ENCODE measurements at places on chromosomes 1 and 21.

- DNase-seq: no peak
Observed at GRCh38 chr1:38009088-38009840, 3.3 kb upstream of the UTP11 start.

GRCh38 chr1:156244126-156244525 is 2.1 kb downstream of the BGLAP start:
- DNase-seq: no peak

- DNase-seq: no peak
Observed at GRCh38 chr1:81409262-81409661, 391.5 kb upstream of the ADGRL2 start.

DNA sequence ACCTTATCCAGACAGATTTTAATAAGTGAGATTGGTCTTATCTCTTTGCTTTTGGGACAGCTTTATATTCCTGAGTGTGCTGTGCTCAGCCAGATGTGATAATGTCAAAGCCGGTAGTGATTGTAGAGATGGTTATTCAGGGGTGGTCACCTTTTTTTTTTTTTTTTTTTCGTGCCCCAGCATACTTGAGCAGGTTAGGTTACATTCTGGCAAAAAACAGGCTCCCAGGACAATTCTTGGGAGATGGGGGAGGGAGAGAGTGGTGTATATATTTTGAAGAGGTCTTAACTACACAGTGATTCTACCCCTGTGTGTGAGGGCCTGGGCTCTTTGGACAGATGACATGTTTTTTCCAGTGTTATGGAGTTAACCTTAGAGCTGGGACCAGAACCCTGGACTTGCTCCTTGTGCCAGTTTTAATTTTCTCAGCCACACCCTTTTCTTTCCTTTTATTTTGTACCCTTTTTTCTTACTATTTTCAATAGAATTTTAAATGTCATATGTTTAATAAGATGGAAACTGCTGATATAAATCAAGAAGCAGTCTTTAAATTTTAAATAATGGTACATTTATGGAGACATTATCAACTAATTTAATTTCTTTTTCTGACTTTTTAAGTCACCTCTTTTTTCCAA is 88.4 kb downstream of the DYRK1A start:
- DNase-seq: no peak

DNA sequence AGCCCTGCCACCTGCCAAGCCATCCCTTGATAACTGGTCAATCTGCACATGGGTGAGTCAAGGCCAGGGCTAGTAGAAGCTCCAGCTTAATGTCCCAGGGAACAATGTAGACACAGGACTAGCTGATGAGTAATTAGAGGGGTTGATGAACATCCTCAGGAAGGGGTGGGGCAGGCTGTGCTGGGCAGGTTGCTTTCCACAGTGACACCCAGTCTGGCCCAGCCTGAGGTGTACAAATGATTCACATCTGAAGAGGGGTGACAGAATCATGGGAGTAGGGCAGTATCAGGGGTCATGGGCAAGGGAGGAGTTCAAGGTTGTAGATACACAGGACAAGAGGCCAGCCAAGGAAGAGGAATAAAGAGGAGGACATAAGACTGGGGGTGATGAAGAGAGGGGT is 4.3 kb downstream of the LPAR3 start:
- no peak for DNase-seq

GRCh38 chr1:78586572-78586971 is 33.7 kb upstream of the IFI44L start:
- DNase-seq: no peak

DNA sequence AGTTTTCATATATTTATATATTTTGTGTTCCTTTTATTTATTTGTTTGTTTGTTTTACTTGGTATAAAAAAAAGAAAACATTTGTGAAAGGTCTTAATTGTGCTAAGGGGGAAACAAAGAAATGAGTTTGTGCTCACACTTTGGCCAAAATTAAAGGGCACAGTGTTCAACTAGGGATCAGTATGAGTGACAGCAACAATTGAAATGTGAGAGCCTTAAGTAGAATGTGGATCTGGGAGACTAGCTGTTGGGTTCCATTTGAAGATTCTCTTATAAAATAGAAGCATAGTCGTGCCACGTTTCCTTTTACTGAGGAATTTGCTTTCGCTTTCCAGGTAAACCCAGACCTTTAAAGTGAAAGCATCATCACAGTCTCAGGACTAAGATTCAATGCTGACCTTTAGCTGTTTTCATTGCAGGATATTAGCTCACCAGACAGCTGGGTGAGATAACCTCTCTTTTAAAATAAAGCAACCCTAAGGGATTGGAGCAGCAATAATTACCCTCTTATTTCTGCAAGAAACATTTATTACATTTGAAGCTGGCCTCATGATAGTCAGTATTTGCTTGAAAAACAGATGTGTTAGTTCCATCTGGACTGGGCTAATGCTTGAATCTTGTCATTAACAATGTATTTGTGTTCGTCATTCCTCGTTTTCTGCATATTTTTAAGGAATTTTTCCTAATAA is 37.1 kb upstream of the CD55 start:
- DNase-seq: no peak
